IMR-90 (cell line): ENCODE measurements at places on chromosomes 7 and 10. TPM values are rescaled to one million over a fixed set of nuclear protein-coding genes. Genes with fewer than 3 reads are reported as not detected.

EN2 gene
- total RNA-seq, result not detected in 2 replicates

ZPBP gene
- not detected in 2 replicates for total RNA-seq

DNMBP gene
- 10.9 and 13.6 TPM in 2 replicates for total RNA-seq

GRCh38 chr10:1465418-1465911 lies 271.9 kb downstream of the ADARB2 start:
- no peaks in the 10 kb centered on the region for H3K36me3 ChIP-seq
- no peaks in the 10 kb centered on the region for H3K4me1 ChIP-seq
- no peaks in the 10 kb centered on the region for H3K27me3 ChIP-seq
- no peak for DNase-seq
- H3K27ac ChIP-seq, result no peak overlapping the region
- H3K4me3 ChIP-seq, result no peak overlapping the region

DNA sequence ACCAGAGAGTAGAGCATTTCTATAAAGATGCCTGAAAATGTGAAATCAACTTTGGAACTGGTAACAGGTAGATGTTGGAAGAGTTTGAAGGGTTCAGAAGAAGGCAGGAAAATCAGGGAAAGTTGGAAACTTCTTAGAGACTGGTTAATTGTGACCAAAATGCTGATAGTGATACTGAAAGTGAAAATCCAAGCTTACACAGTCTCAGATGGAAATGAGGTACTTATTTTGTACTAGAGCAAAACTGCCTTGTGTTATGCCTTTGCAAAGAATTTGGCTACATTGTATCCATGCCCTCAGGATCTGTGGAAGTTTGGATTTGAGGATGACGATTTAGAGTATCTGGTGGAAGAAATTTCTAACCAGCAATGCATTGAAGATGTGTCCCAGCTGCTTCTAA lies 430.6 kb upstream of the KCND2 start:
- H3K27me3 ChIP-seq, result no peaks in the 10 kb centered on the region
- no peaks in the 10 kb centered on the region for H3K36me3 ChIP-seq
- H3K4me1 ChIP-seq, result no peaks in the 10 kb centered on the region
- no peak overlapping the region for H3K27ac ChIP-seq

GRCh38 chr7:148772297-148773089 lies 73.8 kb downstream of the CUL1 start:
- H3K4me3 ChIP-seq, result no peak overlapping the region
- peaks cover 21% of the 10 kb centered on the region for H3K36me3 ChIP-seq
- peaks cover 5% of the 10 kb centered on the region for H3K4me1 ChIP-seq
- H3K27ac ChIP-seq, result no peak overlapping the region
- no peaks in the 10 kb centered on the region for H3K27me3 ChIP-seq

DNA sequence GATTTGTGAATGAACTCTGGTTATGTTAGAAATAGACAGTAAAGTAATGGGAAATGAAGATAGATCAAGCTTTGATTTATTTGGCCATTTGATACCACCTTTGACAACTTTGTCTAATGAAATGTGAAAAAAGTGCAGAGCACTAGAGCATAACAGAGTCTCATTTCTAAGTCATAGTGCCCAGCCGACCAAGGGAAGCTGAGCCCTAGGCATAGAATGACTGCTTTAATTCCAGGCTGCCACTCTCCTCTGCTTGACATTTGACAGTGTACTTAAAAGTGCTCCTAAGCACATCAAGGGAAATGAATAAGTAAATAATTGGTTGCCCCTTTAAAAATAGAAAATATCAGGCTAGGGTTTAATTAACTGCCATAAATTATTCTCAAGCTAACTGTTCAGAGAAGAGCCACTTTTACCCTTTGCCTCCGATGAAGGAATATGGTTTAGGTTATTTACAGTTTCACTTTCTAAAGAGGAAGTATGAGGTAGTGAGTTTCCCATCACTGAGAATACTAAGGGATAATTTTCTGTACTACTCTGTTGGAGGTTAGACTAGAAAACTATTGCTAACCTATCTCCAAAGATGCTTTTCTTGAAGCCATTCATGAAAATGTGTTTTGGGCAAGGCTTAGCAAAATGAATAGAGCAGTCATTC lies 591.6 kb downstream of the REEP3 start:
- no peak for DNase-seq
- no peak overlapping the region for H3K4me3 ChIP-seq
- H3K36me3 ChIP-seq, result no peaks in the 10 kb centered on the region
- no peaks in the 10 kb centered on the region for H3K4me1 ChIP-seq

DNA sequence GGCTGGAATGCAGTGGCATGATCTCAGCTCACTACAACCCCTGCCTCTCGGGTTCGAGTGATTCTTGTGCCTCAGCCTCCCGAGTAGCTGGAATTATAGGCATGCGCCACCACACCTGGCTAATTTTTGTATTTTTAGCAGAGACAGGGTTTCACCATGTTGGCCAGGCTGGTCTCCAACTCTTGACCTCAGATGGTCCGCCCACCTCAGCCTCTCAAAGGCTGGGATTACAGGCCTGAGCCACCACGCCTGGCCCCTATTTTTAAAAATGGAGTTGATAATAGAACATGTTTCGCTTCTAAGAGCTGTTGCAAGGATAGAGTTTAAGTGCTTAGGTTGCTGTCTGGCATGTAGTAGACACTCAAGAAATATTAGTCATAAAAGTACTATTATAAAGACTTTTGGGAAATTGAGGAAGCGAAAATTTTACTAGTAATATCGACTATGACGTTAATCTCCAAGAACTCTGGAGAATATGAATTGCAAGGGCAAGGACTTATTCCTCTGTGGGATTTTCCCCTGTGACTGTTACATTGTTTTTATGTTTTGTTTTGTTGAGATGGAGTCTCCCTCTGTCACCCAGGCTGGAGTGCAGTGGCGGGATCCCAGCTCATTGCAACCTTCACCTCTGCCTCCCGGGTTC lies 7.9 kb downstream of the GTF2I start:
- peaks cover 16% of the 10 kb centered on the region for H3K4me1 ChIP-seq
- DNase-seq, result no peak
- H3K36me3 ChIP-seq, result peaks cover 17% of the 10 kb centered on the region
- H3K27me3 ChIP-seq, result no peaks in the 10 kb centered on the region
- H3K27ac ChIP-seq, result no peak overlapping the region
